NCI-H2107 (cell line): ENCODE measurements at places on chromosomes 4 and X.

DNA sequence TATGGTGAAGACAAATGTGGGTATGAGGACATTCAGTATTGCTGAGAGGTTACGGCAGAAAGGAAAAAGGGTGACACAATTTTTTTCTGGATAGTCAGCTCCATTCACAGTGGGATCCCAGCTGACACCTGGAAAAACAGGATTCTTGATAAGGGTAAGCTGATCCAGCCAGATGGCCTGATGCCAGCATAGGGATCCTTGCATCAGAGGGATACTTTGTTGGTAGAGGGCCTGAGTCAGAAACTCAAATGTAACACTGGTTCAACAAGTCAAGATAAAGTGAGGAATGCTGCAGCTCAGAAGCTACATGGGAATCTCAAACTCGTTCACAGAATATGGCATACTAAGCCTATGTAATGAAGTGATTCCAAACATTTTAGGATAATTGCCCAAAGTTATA lies 726.7 kb downstream of the C4orf33 start:
- peak; percentile 13 for DNase-seq

DNA sequence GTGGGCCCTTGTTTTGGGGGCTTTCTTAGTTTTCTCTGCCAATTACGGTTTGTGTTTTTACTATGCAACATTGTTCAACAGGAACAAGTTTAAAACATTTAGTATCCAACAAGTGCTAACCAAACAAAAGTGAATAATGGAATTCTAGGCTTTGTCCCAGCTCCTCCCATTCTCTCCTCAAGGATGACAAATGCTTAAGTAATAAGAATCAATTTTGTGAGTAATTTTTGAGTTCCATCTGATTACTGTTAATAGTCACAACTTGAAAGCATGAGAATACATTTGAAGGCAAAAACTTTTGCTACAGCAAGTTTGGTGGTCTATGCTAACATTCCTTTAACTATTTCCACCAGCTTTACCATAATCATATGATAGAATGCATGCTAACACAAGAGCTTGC lies 78.1 kb upstream of the HPGD start:
- no peak for DNase-seq

- DNase-seq = no peak
These were observed 36.0 kb downstream of the LHFPL1 start for GRCh38 chrX:112643721-112644120.

DNA sequence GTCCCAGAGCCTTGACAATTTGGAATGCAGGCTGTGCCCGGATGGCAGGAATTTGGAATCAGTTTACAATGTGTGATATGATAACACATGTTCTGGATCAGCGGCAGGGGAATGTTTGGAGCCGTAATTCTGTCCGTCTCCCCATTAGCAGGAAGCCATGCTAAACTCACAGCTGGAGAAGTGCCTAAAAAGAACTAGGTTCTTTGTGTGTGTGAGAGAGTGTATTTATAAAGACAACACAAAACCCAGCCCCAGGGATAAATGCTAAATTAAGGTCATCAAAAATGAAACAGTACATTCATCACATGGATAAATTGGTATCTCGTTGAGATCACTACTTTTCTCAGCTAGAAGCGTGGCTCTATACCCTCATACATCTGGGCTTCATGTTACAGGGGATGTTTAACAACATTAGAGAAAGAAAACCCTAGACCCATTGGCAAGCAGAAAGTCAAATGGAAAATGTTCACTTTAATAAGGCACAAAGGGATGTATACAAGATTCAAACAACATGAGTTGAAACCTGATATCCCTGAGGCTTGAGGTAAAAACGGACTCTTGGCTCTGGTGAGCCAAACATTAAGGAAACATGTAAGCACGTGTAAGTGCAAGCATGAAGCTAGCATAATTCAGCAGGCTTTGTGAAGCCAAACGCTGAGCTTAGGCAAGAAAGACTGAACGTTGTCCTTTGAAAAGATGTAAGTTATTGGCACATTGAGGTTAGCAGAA lies 18.0 kb upstream of the TMEM131L start:
- peak; percentile 6 for DNase-seq

- DNase-seq = no peak
These were observed 11.1 kb downstream of the FABP2 start for GRCh38 chr4:119310826-119311225.

DNA sequence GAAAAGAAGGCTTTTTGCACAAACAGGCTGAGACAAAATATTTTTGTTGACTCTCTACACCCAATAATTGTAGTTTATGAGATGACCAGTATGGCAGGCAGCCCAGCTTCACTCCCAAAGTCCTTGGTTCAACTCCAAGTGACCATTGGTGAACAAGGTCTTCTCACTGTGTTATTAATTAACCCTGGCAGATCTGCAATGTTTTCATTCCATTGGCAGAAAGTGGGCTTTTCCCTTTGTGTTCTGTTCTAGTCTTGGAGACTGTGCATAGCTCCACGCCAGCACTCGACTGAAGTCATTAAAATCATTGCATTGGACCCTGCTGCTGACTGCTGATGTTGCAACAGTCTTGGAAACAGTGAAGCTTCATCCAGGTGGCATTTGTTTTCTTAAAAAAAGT lies 277.3 kb upstream of the HAND2 start:
- no peak for DNase-seq
